Kidney tubule cell (primary cell): ENCODE measurements at places on chromosomes 12 and 14.

DNA sequence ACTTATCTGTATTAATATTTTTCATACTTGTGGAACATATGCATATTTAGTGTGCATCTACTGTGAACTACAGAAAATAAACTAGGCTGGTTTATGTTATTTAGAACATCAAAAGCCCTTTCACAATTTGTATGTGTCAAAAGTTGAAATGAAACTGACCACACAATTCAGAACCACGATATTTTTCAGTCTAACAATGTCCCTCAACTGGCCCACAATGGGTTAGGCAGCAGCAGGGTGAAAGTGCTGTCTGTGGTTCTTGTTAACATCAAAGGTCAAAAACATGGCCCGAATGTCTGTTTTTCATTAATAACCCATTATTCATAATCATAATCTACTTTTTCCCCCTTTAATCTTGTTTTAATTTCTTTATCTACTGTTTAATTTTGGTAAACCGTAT lies 559.9 kb upstream of the ATP2B1 start:
- DNase-seq, result no peak

DNA sequence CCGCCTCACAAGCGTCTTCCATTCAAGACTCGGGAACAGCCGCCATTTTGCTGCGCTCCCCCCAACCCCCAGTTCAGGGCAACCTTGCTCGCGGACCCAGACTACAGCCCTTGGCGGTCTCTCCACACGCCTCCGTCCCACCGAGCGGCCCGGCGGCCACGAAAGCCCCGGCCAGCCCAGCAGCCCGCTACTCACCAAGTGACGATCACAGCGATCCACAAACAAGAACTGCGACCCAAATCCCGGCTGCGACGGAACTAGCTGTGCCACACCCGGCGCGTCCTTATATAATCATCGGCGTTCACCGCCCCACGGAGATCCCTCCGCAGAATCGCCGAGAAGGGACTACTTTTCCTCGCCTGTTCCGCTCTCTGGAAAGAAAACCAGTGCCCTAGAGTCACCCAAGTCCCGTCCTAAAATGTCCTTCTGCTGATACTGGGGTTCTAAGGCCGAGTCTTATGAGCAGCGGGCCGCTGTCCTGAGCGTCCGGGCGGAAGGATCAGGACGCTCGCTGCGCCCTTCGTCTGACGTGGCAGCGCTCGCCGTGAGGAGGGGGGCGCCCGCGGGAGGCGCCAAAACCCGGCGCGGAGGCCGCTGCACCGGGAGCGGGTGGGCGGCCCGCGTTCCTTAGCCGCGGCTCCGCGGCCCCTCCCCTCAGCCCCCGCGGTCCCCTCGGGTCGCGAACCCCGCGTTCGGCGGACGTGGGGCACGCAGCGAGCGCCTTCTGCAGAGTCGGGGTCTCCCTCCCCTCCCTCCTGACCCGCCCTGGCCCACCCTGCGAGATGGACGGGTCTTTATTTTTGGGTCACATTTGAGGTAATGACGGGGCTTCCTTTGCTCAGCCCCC lies at the start of gene UBC:
Gene UBC, minus strand, starts transcription at position 259 of the 847 bp plus-strand sequence. CDS start 879 bp downstream, outside the sequence.
- peak; percentile 92 for DNase-seq

DNA sequence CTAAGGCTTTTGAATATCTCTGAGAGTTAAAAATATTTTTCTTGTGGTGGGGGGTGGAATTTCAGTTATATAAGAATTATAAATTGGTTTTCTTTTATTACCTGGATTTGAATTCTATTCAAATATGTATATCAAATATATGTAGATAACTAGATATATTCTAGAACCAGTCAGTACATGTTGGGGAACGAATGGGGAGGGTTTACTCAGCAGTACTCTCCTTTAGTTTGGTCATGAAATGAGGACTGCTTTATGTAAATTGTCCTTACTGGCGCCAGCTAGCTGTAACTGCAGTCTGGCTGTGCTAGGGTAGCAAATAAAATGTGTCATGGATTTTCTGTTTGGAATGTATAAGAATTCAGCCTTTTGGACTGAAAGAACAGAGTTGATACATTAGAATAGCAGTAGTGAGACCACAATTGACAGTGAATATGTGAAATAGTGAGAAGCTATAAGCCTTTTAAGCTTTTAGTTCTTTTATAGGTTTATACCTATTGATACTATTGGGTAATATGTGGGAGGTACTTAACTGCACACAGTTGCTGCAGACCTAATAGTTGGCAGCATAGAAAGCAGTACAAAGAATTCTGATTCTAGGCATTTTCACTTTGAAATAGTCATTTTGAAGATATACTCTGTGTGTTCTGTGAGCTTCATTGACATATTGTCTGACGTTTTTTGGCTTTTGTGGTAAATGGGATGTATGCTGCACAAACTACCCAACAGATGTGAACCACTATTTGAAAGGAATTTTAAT lies 29.0 kb downstream of the ATF7IP start:
- peak; percentile 79 for DNase-seq

GRCh38 chr12:63826006-63826585 lies 18.4 kb upstream of the SRGAP1 start:
- DNase-seq, result peak; percentile 65

- DNase-seq, result no peak
Measured at GRCh38 chr12:3207175-3207574, 130.0 kb downstream of the TSPAN9 start.
